Thoracic aorta (tissue), 2 donors: ENCODE measurements at places on chromosomes 11 and 22.

- no peaks in the 10 kb centered on the region for H3K36me3 ChIP-seq
- peak overlapping the region; percentile 54 for H3K27ac ChIP-seq
- no peaks in the 10 kb centered on the region for H3K4me1 ChIP-seq
- no peaks in the 10 kb centered on the region for H3K27me3 ChIP-seq
- DNase-seq: no peak
Observed at GRCh38 chr22:32644252-32645100, 157.0 kb upstream of the TIMP3 start.

DNA sequence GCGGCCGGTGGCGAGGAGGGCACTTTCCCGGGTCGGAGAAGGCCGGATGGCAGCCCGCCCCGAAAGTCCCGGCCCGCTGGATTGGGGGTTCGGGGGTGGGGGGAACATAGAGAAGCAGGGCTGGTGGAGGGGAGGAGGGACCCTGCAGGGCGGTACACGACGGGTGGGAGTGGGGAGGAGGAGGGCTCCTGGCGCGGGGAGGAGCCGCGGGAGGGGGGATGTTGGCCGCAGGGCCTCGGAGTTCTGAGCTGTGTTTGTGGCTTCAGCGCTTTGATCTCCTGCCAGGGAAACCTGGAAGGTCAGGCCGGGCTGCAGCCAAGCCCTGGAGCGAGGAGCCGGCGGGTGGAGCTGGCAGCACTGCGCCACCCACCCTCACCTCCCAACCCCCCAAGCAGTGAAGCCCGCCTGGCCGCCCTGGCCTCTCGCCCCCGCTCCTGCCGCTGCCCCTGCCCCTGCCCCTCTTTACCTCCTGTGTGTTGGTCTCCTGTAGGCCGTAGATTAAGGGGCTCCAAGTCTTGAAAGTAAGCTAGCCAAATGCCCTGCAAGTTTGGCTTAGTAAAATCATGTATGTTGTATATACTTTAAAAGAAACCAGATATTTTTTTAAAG lies 30.9 kb downstream of the C22orf31 start:
- H3K27me3 ChIP-seq: no peaks in the 10 kb centered on the region
- peak overlapping the region; percentile 81 for H3K27ac ChIP-seq
- H3K36me3 ChIP-seq: no peaks in the 10 kb centered on the region
- H3K4me3 ChIP-seq: peak overlapping the region; percentile 70

GRCh38 chr11:133796043-133796795 lies 49.1 kb downstream of the SPATA19 start:
- no peak for DNase-seq
- no peaks in the 10 kb centered on the region for H3K4me1 ChIP-seq
- no peak overlapping the region for H3K4me3 ChIP-seq
- no peaks in the 10 kb centered on the region for H3K27me3 ChIP-seq
- no peak overlapping the region for H3K27ac ChIP-seq
- no peaks in the 10 kb centered on the region for H3K36me3 ChIP-seq

DNA sequence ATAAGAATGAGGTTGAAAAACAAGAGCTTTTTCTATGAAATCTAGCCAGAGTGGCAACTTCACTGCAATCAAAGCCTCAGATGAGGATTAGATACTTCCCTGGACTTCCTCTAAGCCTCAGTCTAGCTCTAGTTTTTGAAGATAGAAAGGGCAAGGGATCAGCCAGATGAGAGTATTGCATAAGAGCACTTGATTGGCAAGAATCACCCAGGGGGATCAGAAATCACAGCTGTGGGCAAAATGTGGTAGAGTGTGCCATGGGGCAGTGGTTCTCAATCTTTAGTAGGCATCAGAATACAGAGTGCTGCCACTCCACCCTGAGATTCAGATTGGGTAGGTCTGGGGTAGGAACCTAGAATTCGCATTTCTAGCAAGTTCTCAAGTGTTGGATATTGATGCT lies 82.4 kb downstream of the EXT2 start:
- DNase-seq: no peak
- H3K36me3 ChIP-seq: peaks cover under 1% of the 10 kb centered on the region
- H3K4me3 ChIP-seq: no peak overlapping the region
- H3K4me1 ChIP-seq: no peaks in the 10 kb centered on the region
- no peak overlapping the region for H3K27ac ChIP-seq

GRCh38 chr11:111378861-111379601 lies at the start of gene POU2AF1:
POU2AF1 (minus strand) TSS chr11:111379275; CDS start chr11:111379177, 98 bp downstream.
- H3K4me1 ChIP-seq: no peaks in the 10 kb centered on the region
- peak within 1 kb of the TSS; percentile 43 for H3K4me3 ChIP-seq
- H3K27me3 ChIP-seq: no peaks in the 10 kb centered on the region
- no peak within 1 kb of the TSS for H3K27ac ChIP-seq
- no peak for DNase-seq

- H3K36me3 ChIP-seq: peaks cover 52% of the 10 kb centered on the region
- no peak for DNase-seq
- no peak overlapping the region for H3K4me3 ChIP-seq
- H3K4me1 ChIP-seq: no peaks in the 10 kb centered on the region
- no peak overlapping the region for H3K27ac ChIP-seq
Observed at GRCh38 chr11:74866557-74866956, 82.3 kb downstream of the XRRA1 start.

DNA sequence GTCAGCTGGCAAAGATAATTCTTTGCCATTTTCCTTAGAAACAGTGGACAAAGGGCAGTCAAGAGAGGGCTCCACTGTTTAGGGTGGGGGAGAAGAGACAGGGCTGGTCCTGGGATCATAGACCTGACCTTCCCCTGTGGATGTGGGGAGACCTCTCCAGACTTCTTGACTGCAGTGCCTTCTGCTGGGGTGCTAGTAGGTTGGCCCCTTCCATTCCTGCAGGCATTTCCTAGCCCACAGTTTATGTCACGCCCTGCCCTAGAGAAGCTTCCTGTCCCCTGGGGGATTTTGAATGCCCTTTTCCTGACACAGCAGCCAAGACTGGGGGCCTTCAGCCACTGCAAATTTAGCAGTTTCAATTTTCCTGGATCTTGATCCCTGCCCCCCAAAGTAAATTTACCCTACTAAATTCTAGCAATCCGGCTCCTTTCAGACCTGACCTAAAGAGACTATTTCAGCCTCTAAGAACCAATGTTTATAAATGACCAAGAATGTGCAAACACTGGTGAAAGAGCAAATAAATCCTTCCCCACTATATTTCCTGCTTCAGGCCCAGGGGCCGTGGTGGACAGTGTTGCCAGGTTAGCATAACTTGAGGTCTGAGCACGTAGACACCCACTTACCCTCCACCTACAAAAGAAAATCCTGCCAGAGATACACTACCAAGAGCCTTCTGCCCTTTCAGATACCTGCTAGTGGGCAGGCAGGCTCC lies 58.4 kb downstream of the PPFIBP2 start:
- DNase-seq: no peak
- no peak overlapping the region for H3K4me3 ChIP-seq
- peaks cover 16% of the 10 kb centered on the region for H3K4me1 ChIP-seq
- H3K27ac ChIP-seq: no peak overlapping the region
- H3K27me3 ChIP-seq: no peaks in the 10 kb centered on the region

GRCh38 chr11:111010391-111011274 lies 234.9 kb upstream of the POU2AF2 start:
- no peak for DNase-seq
- no peak overlapping the region for H3K27ac ChIP-seq
- H3K27me3 ChIP-seq: no peaks in the 10 kb centered on the region
- H3K4me1 ChIP-seq: no peaks in the 10 kb centered on the region

DNA sequence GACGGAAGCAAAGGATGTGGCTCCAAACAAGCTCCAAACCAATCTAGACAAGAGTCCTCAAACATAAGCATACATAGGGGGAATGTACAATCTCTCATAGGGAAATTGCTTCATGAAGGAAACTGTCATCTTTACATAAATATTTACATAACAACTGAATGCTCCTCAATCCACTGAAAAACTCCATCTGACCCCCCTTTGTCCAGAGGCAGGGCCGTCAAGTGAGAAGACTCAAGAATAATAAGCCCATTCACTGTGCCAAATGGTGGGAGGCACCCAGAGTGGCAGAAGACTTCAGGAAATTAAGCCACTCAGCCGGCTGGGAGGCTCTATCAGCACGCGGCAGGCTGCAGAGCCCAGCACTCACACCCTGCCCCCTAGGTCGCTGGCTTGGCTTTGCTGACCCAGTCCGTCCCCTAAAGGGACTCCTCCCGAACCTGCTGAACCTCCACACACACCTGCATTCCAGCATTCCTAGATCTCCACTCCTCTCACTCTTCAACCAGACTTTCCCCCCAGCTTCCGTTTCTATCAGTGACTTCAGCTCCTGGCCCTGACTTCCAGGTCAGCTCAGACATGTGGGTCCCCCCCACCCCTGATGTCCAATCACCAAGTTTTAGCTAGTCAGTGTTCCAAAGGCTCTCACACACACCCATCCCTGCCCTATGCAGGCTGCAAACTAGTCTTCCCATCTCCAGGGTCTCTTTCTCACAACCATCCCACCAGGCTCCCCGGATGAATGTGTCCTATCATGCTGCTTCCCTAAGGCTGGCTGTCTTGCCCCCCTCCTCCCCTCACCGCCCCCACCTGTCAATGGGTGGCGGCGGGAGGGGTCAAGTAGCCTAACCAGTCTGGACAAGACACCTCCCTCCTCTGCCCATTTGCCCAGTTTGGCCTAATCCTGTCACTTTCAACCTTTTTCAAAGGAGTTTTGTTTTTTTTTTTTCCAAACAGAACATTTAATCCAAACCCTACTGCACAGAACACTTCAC lies 11.3 kb downstream of the VPS37C start:
- H3K4me3 ChIP-seq: no peak overlapping the region
- H3K27ac ChIP-seq: peak overlapping the region; percentile 82
- no peak for DNase-seq
- H3K4me1 ChIP-seq: peaks cover 66% of the 10 kb centered on the region

DNA sequence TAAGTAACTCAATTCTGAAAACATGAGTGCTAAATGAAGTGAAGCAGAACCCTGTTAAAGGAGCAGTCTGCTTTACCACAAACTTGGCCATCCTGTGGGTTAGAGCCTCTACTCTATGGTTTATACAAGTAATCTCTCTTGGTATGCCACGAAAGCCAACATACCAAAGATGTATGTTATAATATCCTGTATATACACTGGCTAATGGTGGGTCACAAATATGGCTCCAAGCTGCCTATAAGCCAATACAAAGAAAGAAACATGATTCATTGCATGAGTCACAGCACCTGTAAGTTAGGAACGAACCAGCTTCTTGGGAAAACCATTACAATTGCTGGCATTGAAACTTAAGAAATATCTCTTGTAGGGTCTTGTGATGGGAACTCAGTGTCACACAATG lies 16.1 kb downstream of the XRRA1 start:
- H3K27ac ChIP-seq: no peak overlapping the region
- no peak for DNase-seq
- H3K36me3 ChIP-seq: peaks cover 23% of the 10 kb centered on the region
- H3K4me1 ChIP-seq: no peaks in the 10 kb centered on the region

DNA sequence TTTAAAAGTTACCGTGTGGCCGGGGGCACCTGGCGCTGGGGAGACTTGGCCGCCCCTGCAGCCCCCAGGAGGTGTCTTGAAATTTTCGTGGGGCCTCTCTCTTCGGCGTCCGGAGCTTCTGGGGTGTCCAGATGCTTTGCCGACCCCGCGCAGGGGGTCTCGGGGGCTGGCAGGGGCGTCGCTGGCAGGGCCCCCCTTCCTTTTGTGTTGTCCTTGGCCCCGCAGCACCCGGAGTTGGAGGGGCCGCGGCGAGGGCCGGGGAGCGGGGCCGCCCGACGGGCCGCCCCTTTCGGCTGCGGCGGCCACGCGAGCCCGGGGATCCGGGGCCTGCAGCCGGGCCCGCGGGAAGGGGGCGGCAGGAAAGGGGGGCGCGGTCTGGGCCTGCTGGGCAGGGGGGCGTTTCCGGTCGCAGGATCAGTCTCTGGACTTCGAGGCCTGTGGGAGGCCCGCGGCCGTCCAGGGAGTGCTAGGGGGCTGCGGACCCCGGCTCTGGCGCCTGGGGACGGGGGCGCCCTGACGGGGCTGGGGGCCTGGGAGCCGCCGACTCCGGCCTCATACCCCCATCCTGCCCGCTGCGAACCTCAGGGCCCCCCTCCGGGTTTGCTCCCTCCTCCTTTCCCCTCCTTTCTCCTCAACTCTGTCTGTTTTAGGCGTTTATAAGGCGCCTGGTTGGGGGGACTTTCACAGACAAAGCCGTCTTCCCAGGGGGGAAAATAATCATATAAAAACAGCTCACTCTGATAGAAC lies 869 bp downstream of the ZC3H7B start:
- H3K4me1 ChIP-seq: peaks cover 15% of the 10 kb centered on the region
- DNase-seq: no peak
- H3K4me3 ChIP-seq: peak overlapping the region; percentile 99
- peak overlapping the region; percentile 83 for H3K27ac ChIP-seq

DNA sequence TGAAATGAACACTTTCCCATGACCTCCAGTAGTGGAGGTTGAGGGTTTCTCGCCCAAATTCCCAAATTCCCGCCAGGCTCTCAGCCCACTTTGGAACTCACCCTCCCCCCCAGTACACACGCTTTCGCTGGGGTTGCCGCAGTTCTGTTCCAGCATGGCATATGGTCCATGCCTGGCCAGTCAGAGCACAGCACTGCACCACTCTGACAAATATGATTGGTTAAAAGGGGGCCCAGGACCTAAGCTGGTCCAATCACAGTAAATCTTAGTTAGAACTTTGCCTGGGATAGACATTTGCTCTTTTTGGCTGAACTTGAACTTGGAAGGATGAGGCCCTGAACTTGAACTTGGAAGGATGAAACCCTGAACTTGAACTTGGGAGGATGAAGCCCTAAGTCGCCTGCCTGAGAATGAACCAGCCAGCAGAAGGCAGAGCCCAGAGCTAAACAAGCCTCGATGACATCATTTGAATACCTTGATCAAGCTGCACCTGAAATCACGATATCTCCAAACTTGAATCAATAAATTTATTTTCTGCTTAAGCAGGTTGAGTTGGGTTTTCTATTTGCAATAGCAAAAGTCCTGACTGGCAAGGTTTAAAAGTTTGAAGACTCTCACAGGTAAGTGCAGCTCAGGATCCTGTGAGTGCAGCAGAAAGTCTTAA lies 12.6 kb upstream of the SSTR3 start:
- no peak overlapping the region for H3K4me3 ChIP-seq
- H3K4me1 ChIP-seq: peaks cover 2% of the 10 kb centered on the region
- H3K36me3 ChIP-seq: no peaks in the 10 kb centered on the region
- DNase-seq: no peak
- H3K27me3 ChIP-seq: no peaks in the 10 kb centered on the region

DNA sequence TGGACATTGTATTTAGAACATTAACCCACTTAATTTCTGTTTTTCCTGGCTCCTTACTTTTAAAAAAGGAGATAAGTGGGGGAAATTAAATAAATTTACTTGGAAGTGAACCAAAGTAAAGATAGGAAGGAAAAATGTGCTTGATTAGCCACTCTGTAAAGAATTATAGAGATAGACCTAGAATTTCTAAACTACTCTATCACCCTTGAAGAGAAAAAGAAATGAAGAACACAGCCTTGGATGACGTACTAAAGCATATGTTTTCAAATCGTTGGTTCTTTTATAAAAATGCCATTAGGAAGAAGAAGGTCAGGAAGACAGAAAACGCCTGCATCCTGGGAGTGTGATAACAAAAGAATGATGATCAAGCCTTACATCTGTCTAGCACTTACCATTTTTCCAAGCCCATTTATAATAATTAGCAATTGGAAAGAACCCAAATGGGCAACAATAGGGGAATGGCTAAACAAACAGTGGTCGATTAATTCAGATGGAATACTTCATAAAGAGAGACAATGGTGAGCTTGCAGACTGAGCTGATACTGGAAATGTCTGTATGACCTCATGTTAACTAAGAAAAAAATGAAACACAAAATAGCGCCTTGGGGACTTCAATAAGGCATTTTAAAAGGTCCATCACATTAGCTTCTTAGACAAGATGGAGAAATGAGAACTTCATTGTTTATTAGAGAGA lies 81.0 kb upstream of the LRRC55 start:
- DNase-seq: no peak
- H3K27ac ChIP-seq: no peak overlapping the region
- no peak overlapping the region for H3K4me3 ChIP-seq
- H3K36me3 ChIP-seq: no peaks in the 10 kb centered on the region
- no peaks in the 10 kb centered on the region for H3K4me1 ChIP-seq
